Stimulated activated naive CD4-positive, alpha-beta T cell treated with Interleukin-2 at 50 U/mL for 16 hours (primary cell): ENCODE measurements at places on chromosomes 2 and 18.

- no peak for DNase-seq
Measured at GRCh38 chr18:58174285-58174684, 130.3 kb downstream of the NEDD4L start.

DNA sequence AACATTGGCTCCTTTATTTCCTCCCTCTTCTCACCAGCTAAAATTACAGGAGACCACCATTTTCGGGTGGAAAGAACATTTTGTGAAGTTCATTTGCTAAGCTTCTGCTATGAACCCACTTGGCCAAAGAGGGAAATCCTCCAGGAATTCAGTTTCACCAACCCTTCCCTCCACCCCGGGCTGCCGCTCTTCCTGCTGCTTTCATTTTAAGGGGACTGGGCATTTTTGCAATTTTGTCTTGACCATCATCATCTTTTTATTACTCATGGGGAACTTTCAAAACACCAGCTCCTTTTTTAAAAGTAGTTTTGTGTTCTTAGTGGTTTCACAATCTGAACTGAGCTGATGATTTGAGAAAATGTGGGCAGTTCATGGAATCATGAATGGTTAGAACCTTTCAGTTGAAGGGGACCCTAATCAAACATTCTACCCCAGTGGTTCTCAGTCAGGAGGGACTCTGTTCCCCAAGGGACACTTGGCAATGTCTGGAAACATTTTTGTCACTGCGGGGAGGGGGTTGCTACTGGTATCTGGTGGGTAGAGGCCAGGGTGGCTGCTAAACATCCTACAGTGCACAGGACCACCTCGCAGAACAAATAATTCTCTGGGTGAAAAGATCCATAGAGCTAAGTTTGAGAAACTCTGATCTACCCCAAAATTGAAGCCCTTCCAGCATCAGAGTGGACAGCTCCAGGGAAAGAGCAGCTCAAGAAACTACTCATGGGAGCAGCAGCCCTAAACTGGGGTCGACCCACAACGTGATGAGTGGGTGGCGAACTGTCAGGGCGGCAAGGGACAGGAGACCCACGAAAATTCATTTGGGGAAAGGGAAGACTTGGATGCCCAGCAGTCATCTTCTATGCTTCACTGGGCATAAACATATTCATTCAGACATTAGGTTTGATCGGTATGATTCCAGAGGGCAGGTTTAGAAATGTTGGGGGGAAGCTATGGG, 92.9 kb downstream of the ACKR3 start:
- no peak for DNase-seq

- DNase-seq: no peak
Measured at GRCh38 chr2:3754795-3755194, 51.4 kb downstream of the DCDC2C start.

DNA sequence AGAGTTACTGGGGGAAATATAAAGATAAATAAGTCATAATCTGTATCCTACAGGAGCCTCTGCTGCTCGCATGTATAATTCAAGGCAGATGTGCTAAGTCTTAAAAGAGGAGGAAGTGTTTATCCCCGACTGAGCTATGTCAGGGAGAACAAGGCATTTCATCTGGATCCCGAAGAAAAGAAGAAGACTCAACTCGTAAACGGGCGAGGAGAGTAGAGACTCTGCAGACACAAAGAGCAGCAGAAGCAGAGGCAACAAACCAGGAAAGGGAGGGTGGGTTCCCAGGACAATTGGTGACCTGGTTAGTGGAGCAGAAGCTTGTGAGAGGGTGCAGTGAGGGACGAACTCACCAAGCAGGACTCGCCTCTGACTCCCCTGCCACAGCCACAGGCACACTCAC, 368.6 kb downstream of the EIPR1 start:
- no peak for DNase-seq

DNA sequence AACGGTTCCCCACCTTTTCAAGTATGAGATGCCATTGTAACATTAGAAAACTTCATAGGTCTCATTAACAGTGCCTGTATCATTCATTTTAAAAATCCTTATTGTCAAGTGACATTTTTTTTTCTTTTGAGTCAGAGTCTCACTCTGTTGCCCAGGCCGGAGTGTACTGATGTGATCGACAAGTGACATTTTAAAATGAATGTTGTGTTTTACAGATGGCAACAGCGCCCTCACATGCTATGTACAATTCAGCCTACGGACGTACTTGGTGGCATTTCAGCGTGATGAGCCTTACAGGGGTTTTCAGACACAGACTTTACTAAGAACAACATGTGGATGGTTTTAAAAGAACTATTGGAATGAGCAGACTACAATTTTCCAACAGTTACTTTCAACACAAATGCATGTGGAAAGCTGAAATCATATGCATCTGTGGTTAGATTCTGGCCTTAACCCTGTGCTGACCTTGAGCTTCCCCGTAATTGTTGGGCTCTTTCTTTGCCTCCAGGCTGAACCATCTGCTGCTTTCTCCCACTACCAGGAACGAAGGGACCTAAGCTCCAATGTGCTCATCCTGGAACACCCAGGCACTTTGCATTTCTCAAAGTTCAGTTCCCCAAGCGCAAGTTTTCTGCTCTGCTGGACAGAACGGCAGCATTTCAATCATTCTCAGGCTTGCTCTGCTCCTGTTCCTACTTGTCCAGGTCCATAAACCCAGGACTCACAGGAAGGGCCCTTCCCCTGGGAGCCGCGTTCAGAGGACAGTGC, 119.9 kb upstream of the NDUFV2 start:
- DNase-seq: no peak

- no peak for DNase-seq
Measured at GRCh38 chr2:74739129-74739528, 85.1 kb downstream of the SEMA4F start.

- no peak for DNase-seq
Measured at GRCh38 chr2:240322231-240322955, 113.1 kb upstream of the GPC1 start.

- no peak for DNase-seq
Measured at GRCh38 chr18:8983195-8983594, 119.3 kb upstream of the NDUFV2 start.

DNA sequence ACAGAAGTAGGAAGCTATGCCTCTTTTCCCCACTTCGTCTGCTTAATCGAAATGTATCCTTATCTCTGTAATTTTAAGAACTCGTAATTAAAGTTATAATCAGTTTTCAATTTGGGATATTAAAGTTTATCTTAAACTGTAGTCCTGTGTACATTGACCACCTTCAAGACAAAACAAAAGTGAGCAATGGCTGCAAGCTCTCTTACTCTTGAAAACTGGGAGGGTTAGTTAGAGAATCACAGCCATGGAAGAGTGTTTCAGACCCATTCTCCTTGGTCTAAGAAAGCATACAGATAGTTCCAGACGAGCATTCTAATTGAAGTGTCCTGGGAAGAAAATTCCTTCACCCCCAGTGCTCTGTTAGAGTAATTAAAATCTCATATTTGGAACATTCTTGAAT, 2.0 kb downstream of the KCMF1 start:
- DNase-seq: no peak

GRCh38 chr2:227464361-227464760, 7.6 kb upstream of the AGFG1 start:
- no peak for DNase-seq

DNA sequence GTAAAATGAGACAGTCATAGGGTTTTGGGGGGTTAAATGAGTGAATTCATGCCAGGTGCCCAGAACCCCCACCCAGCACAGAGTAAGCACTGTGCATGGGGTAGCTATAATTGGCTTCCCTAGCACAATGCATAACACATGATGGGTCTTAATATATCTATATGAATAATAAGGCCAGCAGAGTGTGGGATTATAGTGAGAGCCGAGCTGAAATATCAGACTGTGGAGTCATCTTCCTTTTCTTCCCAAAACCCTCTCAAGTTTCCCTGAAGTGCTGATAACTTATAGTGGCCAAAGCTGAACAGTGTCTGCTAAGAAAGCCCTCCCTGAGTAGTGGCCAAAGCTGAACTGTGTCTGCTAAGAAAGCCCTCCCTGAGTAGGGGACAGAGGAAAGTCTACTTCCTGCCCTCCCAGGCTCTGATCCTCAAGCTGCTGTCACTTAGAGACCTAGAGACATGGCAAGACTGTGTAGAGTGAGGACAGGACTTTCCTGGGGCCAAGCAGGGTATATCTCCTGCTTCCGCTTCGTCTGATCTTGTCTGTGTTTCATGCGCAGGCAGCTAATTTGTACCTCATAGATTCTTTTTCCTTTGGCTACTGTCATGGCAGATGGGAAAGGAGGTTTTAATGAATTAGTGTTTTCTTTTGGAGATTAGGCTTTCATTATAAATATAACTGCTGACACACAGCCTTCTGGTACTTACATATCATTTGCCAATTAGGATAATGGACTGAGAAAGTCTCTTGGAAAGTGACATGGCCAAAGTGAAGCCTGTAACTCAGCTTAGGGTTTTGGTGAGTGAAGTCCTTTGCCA, 94.9 kb downstream of the FHOD3 start:
- no peak for DNase-seq

GRCh38 chr2:74020702-74021406, 36.1 kb downstream of the TET3 start:
- DNase-seq: no peak

DNA sequence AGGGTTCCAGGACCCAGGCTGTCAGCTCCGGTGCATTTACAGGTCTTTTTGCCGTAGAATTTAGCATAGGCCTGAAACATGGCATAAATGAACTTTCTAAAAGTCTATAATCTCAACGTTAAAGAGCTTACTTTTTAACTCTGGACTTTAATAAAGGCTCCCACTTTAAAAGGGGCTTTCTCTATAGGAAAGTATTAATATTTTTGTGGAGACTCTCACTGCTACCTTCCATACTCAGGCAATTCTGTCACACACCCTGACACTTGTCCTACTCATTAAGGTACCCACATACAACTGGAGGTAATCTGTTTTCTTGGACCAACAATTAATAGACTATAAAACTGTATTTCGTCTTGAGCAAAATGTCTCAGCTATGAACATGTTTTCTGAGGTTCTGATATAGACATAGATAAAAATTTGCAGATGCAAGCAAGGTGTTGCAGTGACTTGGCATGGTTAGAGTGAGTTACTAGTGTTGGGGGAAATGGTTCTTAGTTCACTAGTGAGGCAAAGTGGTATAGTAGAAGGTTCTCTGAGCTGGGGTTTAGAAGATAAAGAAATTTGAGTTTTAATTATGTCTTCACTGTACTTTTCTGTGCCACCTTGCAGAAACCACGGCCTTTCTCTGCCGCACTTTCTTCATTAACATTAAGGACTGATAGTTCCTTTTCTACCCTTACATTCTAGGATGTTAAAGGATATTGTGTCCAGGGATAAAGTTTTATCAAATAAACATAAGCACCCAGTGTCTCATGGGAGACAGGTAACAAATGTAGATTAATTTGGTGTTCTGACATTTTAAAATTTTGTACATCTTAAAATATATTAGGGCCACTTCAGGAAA, 10.8 kb upstream of the NR4A2 start:
- DNase-seq: no peak

DNA sequence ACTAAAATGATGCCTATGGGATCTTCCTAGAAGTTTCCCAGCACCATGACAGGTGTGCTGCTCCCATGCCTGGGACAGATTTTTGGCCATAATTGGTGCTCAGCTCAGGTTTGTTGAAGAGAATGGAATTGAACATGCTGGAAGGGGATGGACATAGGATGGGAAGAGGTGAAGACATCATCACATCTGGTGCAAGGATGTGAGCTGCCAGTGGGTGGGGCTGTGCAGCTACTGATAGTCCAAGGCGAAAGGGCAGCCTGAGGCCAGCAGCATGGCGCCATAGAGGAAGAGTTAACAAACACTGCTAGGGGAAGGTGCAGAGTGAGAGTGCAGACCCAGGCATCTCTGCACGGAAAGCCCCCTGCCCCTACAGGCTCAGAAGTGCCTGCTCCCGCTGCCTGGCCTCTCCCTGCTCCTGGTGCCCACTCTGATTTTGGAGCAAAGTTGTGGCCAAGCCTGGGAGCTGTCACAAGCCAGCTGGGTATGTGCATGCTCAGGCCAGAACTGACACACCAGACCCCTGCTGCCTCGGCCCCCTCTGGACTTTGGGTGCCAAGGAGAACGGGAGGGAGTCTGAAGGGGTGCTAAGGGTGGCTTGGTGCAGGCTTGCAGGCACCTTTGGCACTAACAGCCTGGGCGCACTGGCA, 178.6 kb downstream of the ZBTB7C start:
- DNase-seq: no peak

GRCh38 chr2:99883358-99883757, 259.0 kb downstream of the AFF3 start:
- DNase-seq: no peak

DNA sequence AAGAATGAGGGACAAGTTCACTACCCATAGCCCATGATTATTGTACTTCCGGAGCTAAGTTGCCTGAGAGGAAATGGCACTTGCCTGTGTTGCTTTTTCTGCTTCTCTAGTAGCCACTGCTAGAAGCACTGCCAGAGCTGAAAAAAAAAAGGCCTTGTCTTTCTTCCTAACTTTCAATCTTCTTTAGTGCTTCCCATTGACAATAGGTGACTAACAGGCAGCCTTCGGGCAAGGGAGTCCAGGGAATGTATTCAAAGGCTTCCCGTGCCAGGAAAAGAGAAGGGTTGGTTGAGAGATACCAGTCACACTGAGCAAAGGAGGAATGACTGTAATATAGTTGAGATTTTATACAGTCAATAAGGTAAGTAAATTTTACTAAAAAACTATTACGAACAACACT, 242.0 kb downstream of the CALCRL start:
- DNase-seq: no peak

DNA sequence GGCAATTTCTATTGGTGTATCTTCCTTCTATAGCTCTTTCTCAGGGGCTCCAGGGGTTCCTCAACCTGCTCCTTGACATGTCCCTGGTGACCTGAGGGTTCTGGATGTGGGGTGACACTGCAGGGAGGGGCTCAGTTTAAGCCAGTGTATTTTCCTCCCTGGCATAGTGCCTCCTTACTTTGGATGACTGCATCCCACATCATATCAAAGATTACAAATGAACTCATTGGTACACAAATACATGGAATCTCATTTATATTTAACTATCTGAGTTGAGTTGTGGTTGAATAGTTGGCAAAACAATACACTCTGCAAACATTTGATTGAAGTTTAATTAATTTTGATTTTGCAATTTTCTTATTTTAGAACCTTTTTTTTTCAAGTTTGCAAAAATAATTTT, 268.2 kb upstream of the SKOR2 start:
- no peak for DNase-seq

- no peak for DNase-seq
Measured at GRCh38 chr18:6219116-6219717, 195.5 kb downstream of the L3MBTL4 start.

- no peak for DNase-seq
Measured at GRCh38 chr18:69022426-69022825, 224.5 kb downstream of the CCDC102B start.

DNA sequence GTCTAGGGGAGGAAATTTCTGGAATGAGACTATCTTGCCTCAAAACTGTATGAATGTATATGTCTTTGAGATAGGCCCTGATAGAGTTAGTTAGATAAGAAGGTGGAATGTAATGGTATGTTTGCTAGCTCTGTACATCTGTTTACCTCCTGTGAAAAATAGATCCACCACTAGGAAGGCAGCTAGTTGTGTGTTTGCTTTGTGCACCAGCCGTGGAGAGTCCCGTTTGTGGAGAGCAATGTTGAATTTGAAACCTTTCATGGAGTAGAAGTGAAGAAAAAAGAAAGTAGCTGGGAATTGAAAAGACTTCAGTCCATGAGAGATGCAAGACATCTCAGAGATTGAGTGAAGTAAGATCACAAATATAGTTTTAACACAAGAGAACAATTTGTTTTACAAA, 25.4 kb downstream of the ASXL3 start:
- no peak for DNase-seq
